ENCODE measurements at places on chromosomes 12 and 14. TPM values are rescaled to one million over a fixed set of nuclear protein-coding genes. Genes with fewer than 3 reads are reported as not detected.

DNA sequence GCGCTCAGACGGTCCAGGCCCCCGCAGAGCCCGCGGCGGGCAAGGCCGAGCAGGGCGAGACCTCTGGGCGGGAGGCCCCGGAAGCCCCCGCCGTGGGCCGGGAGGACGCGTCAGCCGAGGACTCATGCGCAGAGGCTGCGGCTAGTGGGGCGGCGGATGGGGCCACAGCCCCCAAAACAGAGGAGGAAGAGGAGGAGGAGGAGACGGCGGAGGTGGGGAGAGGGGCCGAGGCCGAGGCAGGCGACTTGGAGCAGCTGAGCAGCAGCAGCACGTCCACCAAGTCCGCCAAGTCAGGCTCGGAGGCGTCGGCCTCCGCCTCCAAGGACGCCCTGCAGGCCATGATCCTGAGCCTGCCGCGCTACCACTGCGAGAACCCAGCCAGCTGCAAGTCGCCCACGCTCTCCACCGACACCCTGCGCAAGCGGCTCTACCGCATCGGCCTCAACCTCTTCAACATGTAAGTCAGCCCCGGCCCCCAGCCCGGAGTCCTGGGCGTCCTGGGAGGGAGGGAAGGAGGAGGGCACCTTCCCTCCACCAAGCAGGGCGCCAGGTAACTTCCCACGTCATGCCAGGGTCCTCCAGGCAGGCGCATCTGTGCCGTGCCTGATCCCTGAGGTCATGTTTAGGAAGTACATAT is 72.4 kb downstream of the IQSEC3 start:
- DNase-seq, result no peak

DNA sequence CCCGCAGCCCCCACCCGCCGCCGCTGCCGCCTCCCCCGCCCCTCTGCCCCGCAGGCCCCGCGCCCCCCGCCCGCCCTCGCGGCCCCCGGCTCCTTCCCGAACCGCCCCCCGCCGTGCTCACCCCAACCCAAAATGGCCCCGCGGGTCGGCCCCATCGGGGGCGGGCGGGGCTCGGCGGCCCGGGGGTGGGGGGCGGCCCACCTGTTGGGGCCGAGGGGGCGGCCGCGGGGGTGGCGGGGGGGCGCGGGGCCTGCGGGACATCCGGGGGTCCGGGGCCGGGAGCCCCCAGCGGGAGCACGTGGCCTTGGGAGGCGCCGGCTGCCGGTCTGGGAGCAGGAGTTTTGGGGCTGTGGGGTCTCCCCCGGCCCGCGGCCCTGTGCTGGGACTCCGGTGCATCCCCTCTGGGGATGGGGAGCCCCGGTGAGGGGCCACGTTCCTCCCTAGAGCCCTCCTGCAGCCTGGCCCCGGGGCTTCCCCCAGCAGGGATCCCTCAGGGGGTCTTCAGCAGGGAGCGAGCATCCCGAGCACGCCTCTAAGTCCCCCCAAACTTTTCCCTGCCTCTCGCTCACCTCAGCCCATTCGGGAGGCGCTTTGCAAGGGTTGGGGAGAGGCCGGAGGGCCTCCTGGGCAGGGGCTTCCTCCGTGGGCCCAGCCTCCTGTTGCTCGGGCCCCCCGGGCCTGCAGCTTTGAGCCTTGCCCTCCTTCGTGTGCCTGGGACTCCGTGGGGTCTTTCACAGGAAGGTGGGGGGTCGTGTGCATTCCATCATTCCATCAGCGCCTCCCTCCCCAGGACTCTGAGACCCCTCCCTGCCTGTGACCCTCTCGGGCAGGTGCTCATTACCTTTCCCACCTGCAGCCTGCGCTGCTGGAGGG is 710 bp downstream of the MTA1 start:
- DNase-seq, result no peak

Gene GNG2
- total RNA-seq, result 4.6 TPM

DNA sequence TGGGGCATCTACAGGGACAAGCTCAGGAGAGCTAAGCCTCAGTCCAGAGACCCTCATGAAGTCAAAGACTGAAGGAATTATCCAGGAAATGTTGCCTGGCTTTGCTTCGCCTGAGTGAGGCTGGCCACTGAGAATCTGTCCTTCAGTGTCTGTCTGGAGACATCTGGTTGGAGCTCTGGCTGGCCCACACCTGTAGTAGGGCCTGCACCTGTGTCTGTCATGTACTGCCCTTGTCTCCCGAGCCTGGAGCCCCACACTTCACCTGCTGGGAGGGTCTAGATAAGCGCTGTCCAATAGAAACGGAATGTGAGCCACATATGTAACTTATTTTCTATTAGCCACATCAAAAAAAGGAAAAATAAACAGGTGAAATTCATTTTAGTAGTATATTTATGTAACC is 9.9 kb upstream of the HDAC7 start:
- no peak for DNase-seq

Gene RNU6-8
- total RNA-seq, result not detected

GRCh38 chr14:100077441-100077840 is 12.2 kb downstream of the EVL start:
- DNase-seq, result no peak

GRCh38 chr12:124413401-124413800 is 118.5 kb downstream of the RFLNA start:
- DNase-seq, result no peak

Gene CLEC7A
- total RNA-seq, result 0.26 TPM

All from dermis microvascular lymphatic vessel endothelial cell (primary cell).